ENCODE measurements at places on chromosomes 4 and X. TPM values are rescaled to one million over a fixed set of nuclear protein-coding genes. Genes with fewer than 3 reads are reported as not detected.

Gene MAGEA2B
- total RNA-seq, result not detected

DNA sequence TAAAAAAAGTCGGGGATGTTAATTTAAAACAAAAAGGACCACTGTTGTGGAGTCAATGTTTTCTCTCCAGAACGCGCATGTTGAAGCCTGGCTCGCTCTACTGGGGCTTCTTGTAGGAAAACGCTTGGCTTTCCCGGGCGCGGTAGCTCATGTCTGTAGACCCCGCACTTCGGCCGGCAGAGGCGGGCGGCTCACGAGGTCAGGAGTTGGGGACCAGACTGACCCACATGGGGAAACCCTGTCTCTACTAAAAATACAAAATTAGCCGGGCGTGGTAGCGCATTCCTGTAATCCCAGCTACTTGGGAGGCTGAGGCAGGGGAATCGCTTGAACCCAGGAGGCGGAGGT is 15.6 kb downstream of the NELFA start:
- no peak for DNase-seq

Gene CLTRN
- total RNA-seq, result 0.27 TPM

Gene WWC2
- 1.1 TPM for total RNA-seq

DNA sequence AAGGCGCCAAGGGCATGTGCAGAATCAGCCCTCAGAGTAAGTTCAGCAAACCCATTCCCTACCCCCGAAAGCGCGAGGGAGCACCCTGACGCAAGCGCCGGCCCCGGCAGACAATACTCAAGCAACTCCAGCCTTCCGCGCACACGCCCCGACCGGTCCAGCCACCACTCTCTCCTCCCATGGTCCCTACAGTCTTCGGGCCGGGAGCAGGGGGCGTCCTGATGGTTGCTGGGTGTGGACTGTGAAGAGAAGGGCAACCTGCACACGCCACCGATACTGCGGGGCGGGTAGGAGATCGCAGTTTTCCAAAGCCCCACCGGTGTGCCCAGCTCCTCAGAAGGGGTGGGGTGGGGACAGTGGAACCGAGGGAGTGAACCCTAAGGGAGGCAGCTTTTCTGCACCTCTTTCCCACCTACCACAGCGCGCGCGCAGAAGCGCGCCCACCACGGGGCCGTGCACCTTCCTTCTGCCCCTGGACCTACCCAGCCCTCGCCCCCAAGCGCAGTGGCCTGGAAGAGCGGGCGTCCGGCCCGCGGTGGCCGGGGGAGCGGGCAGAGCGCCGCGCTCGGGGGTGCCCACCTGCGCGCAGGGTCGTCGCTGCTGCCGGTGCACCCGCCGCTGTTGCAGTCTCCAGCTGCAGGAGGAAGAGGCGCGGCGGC is 650.2 kb upstream of the DIPK2B start:
- DNase-seq, result peak; percentile 31

DNA sequence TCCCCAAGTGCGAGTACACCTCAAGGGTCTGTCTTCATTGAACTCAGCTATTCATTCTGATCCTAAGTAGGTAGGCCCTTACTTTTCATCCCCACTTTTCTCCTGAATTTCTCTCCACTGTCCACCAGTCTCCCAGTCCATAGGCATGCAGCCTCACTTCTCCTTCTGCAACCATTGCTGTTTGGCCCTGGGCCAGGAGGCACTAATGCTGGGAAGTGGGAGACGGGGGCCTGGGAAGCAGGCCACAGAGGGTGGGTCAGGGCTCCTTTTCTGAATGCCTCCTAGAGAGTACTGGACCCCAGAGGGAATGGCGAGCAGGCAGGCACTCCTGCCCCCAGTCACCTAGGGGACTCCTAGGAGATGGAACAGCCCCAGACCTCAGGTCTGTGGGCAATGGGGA is 203.5 kb upstream of the RPL34 start:
- no peak for DNase-seq

DNA sequence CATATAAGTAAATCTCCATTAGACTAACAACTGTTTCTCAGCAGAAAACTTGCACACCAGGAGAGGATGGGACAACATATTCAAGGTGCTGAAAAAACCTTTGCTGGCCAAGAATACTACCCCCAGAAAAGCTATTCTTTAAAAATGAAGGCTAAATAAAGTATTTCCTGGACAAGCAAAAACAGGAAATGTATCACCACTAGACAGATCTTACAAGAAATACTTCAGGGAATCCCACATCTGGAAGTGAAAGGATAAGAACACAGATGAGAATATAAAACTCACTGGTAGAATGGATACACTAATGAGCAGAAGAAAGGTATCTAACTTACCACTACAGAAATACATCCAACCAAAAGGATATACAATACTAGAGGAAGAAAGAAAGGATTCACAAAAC is 27.0 kb upstream of the ADH1C start:
- DNase-seq, result no peak

Gene NHS
- under 0.01 TPM for total RNA-seq

Gene ZRSR2
- total RNA-seq, result 2.7 TPM

Gene PRRG3
- total RNA-seq, result not detected

GRCh38 chr4:184261246-184261645 is 43.6 kb upstream of the ENPP6 start:
- DNase-seq, result no peak

Gene FAM9B
- not detected for total RNA-seq

Gene LUZP4
- total RNA-seq, result not detected

Gene PABPC5
- total RNA-seq, result under 0.01 TPM

Gene CFI
- 1.6 TPM for total RNA-seq

DNA sequence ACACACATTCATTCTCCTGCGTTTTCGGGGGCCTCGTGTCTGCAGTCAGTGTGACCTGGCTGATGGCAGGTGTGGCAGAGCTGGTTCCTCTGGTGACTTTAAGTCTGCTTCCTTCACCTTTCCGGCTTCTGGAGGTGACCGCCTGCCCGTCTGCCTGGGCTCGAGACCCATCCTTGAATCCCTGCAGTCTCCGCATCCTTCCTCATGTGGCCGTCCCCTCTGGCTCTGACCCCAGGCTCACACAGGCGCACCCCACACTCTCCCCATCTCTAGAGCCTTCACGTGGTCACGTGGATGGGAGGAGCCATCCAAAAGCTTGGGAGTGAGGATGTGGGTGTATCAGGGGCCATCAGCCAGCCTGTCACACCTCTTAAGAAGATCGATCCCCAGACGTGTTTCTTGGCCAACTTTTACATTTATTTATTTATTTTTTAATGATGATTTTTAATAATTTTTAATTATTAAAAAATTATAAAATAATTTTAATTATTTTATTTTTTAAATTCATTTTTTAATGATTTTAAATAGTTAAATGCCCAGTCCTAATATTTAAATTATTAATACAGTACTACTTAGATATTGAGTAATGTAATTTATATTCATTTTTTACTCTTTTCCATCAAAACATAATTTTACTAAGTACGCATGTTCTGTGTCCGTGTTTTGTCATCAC is 20.9 kb downstream of the RGS12 start:
- DNase-seq, result no peak

- DNase-seq, result no peak
These were observed 476 bp upstream of the GDI1 start for GRCh38 chrX:154436374-154436982.

DNA sequence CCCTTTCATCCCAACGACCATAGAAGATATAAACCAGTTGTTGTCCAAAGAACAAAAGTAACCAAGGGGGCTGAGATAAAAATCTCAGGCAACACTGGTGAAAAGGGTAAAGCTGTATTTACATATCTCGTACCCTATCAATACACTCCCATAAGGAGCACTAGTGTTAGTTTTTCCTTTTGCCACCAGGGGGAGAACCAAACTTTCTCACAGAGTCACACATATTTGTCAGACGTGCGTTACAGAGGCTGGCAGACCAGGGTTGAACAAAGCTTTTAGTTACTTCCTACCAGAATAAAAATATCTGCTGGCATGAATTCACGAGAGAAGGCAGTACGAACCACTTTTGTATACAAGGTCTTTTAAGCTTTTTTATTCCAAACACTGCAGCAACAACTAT is 88.3 kb downstream of the AMELX start:
- peak; percentile 82 for DNase-seq

Gene BCOR
- 79.4 TPM for total RNA-seq

- peak; percentile 6 for DNase-seq
These were observed 48.1 kb downstream of the SMC1A start for GRCh38 chrX:53374222-53374820.

GRCh38 chrX:46408553-46409407 is 136.4 kb downstream of the ZNF674 start:
- peak; percentile 17 for DNase-seq

Gene GATA1
- total RNA-seq, result 32.6 TPM

Gene SASH3
- total RNA-seq, result 96.9 TPM

Gene STARD8
- total RNA-seq, result 8.9 TPM

- peak; percentile 11 for DNase-seq
These were observed 196.3 kb upstream of the MAB21L2 start for GRCh38 chr4:150385606-150386005.

DNA sequence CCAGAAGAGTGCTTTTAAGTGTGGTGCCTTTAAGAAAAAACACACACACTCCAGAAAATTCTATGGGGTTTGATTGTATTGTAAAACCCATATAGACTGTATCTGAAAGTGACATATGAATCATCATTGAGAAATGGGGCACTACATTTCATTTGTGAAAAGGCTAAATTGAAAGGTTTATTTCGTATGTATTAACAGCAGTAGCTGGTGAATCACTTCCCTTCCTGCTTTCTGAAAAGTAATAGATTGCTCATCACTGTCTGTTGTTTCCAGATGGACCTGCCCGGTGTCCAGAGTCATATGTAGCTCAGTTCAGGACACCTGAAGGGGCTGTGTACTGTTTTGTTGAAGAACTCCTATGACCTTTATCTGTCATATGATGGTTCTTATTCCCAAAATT is 28.1 kb upstream of the HPRT1 start:
- DNase-seq, result no peak

DNA sequence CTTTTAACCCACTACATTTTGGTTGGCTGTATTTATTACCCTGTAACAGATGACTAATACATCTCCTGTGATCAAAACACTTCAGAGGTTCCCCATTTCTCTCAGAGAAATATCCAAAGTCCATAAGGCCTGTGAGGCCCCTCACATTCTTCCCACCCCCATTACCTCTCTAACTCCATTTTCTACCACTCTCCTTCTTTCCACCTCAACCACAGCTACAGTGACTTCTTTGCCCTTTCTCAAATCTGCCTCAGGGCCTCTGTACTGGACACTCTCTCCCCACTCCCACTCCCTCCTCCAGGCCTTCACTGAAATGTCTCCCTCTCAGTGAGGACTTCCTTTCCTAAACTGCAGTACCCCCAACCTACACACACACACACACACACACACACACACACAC is 8.4 kb upstream of the TMEM144 start:
- DNase-seq, result no peak

DNA sequence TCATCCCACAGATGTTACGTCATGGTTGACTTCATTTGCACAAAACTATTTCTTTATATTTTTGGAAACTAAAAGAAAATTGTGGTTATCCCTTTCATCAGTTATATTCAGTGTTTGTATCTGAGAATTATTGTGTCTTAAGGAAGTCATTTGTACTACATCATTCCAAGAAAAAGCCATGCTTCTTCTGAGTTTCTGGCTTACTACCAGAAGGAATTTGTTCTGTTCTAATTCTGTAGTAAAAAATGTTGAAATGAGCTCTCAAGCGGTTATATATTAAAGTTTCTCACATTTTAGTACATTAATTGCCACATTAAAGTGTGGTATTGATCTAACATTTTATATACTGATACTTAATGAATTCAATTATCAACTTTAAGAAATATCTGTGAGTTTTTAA is 1844.5 kb downstream of the PCDH7 start:
- no peak for DNase-seq

DNA sequence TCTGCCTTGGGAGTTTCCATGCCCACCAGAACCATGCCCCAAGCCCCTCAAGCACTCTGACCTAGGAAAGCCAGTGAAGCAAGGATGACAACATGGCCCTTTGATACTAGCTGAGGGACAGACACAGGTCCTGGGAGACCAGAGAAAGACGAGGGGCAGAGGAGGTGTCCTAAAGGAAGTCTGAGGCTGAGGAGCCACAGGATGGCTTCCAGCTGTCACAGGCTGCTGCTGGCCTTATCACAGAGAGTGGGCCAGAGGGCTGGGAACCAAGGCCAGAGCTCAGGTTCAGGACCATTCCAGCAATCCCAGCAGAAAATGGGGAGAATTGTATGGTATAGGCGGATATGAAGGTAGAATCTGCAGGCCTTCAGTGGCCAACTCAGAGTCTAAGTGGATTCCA is 31.7 kb upstream of the MSANTD1 start:
- DNase-seq, result no peak

DNA sequence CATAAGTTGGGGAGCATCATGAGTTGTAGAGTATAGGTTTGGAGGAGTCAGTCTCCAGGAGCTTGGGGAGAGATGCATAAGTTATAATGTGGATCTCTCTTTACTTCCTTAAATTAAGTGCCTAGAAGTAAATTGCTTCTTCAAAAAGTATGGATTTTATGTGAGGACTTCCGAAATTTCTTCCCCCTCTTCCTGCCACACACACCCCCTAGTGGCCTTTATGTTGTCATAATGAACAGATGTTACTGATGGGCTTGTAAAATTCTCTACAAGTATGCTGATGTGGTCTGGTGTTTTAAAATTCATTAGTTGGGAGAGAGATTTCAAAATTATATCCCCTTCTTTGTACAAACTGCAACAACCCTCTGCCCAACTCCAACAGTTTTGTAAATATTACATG is 2.3 kb upstream of the METTL14 start:
- DNase-seq, result peak; percentile 18

Gene CUL4B
- 8.1 TPM for total RNA-seq

Data from hematopoietic multipotent progenitor cell (in vitro differentiated cells).